ENCODE measurements at places on chromosomes 2 and 18. TPM values are rescaled to one million over a fixed set of nuclear protein-coding genes. Genes with fewer than 3 reads are reported as not detected.

RALB gene
- 54.0 TPM for polyA plus RNA-seq

DNA sequence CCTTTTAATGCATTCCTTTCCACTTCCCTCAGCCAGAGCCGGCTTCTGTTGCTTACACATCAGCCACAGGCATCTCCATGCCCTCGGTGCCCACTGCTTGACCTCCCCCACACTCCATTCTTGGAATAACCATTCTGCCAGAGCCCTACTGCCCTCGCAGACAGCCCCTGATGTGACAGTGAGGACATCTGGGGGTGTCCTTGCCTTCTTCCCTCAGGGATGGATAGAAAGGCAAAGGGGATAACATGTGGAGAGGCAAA, 6.4 kb upstream of the NPPC start:
- H3K27ac ChIP-seq, result no peak overlapping the region
- peaks cover 7% of the 10 kb centered on the region for H3K27me3 ChIP-seq
- H3K4me1 ChIP-seq, result peaks cover 65% of the 10 kb centered on the region
- no peak for DNase-seq
- no peak overlapping the region for H3K4me3 ChIP-seq
- no peaks in the 10 kb centered on the region for H3K36me3 ChIP-seq

- H3K4me1 ChIP-seq, result peaks cover 5% of the 10 kb centered on the region
- no peaks in the 10 kb centered on the region for H3K36me3 ChIP-seq
- no peak overlapping the region for H3K27ac ChIP-seq
- no peak overlapping the region for H3K4me3 ChIP-seq
- H3K27me3 ChIP-seq, result no peaks in the 10 kb centered on the region
Measured at GRCh38 chr2:27959496-27959895, 69.0 kb downstream of the BABAM2 start.

GRCh38 chr18:58856881-58857280, 7.8 kb upstream of the ZNF532 start:
- no peak for DNase-seq
- no peak overlapping the region for H3K4me3 ChIP-seq
- H3K36me3 ChIP-seq, result no peaks in the 10 kb centered on the region
- no peaks in the 10 kb centered on the region for H3K27me3 ChIP-seq
- H3K4me1 ChIP-seq, result peaks cover 28% of the 10 kb centered on the region

DNA sequence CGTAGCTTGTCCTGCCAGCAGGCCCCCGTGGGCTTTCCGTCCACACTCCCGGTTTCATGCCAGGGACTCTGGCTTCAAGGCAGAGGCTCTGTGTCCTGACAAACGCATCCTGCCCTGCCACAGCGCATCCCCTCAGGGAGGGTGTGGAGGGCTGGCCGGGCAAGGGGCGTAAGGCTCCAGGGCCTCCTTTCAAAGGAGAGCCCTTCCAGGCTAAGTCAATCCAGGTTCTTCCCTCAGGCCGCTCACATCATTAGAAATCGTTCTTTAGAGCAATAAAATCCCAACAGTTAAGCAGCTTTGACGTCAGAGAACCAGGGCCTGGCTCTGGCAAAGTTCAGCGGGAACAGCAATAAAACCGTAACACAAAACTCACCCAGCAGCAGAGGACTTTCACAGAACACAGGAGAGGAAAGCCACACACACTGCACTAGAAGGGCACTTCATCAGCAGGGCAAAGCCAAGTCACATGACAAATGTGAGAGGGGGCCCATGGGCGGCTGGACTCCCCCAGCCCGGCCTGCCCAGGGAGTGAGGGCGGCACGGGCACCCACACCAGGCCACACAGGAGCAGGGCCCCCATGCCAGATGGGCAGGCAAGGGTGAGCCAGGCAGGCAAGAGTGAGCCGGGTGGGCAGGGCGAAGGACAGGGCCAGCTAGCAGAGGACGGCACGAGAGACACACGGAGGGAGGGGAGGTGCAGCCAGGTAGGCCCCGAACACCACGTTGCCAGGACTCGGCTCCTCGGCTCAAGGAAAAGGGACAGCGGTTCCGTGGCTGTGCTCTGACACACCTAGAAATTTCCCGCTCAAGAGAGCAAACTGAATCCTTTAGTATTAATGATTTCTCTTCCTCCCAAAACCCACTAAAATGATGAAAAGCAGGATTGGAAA, 52.0 kb downstream of the HDAC4 start:
- DNase-seq, result peak; percentile 75
- H3K4me1 ChIP-seq, result peaks cover 24% of the 10 kb centered on the region
- H3K27ac ChIP-seq, result peak overlapping the region; percentile 65
- no peak overlapping the region for H3K4me3 ChIP-seq
- H3K36me3 ChIP-seq, result peaks cover 24% of the 10 kb centered on the region
- H3K27me3 ChIP-seq, result no peaks in the 10 kb centered on the region

GRCh38 chr2:203080447-203081045, 65.9 kb downstream of the NBEAL1 start:
- no peak for DNase-seq
- no peaks in the 10 kb centered on the region for H3K27me3 ChIP-seq

- no peak for DNase-seq
- H3K4me1 ChIP-seq, result peaks cover 23% of the 10 kb centered on the region
- no peaks in the 10 kb centered on the region for H3K27me3 ChIP-seq
- no peak overlapping the region for H3K27ac ChIP-seq
- H3K4me3 ChIP-seq, result no peak overlapping the region
Measured at GRCh38 chr2:119691189-119691588, 12.2 kb downstream of the TMEM177 start.
